GM13976 (cell line): ENCODE measurements at places on chromosomes 6 and 20.

DNA sequence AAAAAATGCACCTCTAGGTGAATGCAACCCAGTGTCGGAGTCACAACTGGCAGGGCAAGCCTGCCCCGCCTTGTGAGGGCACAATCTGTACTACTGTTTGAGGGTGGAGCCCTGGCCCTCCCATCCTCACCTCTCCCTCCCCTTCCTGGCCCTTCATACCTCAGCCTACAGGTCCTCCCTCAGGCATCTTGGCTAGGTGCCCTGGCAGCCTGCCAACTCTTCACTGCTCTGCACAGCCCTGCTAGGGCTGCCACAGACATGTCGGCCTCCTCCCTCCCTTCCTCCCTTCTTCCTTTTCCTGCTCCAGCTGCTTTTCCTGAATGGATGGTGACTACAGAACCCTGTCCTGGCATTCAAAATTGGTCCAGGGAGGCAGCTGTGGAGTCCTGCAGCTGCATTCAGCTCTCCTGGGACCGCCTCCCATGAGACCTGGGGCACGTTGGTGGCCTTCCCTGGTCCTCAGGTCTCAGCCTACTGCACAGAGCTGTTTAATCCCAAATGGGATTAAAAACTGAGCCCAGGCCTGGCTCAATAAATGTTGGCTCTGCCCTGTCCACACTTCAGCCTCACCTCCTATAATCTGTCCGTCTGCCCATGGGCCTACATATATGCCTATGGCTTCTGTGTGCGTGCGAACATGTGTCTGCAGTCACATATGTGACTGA lies 52.7 kb downstream of the CDH22 start:
- no peak for DNase-seq

DNA sequence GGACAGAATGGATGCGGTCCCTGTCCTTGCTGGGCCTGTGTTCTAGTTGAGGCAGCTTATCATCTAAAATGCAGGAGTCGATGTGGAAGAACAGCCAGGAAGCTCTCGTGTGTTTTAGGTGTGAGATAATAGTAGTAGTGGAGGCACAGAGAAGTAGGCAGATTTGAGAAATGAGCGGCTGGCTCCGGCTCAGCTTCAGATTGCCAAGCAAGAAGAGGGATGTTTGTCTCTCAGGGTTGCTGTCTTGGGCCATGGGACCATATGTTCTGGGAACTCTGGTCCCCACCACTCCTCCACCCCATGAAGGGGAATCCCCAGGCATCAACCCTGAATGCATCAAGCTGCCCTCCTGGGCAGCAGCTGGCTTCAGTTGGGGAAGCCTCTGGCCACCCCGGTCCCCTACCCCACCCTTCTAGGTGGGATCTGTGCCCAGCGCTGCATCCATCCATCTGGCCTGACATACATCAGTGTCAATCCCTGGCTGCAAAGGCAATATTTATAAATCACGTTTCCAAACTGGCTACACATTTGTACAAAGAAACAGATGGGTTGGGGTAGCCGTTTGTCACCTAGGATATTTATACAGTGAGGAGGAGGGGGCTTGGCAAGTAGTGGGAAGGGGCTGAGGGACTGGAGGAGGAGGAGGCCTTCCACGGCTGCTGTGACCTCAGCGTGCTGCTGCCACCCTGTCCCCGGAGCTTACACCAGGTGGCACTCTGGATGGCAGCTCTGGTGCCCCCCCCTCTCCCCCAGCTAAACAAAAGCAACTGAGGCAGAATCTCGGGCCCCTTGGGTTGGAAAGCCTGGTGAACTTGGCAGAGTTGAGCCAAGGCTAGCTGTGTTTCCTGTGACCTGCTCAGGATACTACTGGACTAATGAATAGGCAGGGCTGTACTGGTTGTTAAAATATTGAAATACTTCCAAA lies 64.4 kb downstream of the CD40 start:
- DNase-seq = no peak

- DNase-seq = no peak
Measured at GRCh38 chr20:30910937-30911725, 346.3 kb upstream of the DEFB115 start.

DNA sequence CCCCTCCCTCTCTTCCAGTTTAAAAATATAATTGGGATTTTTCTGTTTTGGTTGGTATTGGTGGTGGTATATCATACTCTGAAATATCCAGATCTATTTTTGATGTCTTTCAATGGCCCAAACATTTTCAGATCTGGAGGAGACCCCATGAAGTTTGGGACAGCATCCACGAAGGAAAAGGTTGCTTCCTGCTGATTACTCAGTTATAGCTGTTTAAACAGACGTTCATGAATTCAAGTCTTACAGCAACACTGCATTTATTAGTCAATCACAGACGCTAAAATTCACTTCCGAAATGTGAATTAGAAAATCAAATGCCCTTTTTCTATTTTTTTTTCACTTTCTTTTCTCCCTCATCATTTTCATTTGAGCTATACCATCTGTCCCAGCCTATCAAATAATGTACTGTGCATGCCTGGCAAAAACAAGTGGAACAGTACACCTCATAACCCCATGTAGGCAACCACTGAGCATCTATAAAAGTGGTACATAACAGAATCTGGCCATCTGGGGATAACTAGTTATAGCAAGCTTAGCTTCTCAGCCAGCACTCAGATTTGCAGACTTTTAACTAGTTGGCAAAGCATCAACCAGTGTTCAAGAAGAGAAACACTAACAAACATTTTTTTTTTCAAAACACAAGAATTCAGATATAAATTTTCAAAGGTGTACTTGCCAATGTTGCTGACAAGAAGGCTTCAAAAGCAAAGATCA lies 124.5 kb downstream of the HIVEP2 start:
- DNase-seq = no peak

DNA sequence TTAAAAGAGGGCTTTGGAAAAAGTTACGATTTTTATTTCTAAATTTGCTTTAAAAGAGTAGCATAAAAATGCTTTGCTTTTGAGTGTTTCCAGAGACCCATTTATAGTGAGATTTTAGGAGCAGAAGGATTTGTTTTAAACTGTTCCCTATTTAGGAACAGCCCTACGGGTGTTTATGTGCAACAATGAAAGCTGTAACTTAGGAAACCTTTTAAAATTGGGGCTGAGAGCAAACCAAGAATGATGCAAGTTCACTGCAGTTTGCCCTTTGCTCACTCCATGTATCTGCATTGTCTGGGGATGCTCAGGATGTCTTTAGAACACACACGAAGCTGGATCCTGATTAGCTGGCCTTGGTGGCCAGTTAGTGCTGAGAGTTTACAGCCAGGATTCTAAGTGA lies 40.9 kb downstream of the GHRH start:
- no peak for DNase-seq

DNA sequence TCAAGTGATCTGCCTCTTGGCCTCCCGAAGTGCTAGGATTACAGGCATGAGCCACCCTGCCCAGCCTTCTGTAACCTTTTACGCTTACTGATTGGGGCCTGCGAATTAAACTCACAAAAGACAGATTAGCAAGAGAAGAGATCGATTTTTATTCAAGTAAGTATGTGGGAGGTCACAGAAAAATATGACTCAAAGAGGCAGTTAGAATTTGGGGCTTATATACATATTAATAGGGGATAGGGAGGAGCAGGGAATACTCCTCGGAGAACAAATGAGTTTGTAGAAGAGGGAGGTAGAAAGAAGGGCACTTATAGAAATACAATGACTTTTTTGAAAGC lies 78.9 kb downstream of the CD24 start:
- DNase-seq = no peak

- no peak for DNase-seq
Measured at GRCh38 chr6:46850792-46851191, 57.6 kb downstream of the MEP1A start.

- DNase-seq = no peak
Measured at GRCh38 chr6:80380566-80380965, 274.1 kb downstream of the BCKDHB start.

- DNase-seq = no peak
Measured at GRCh38 chr6:70103798-70104197, 199.1 kb downstream of the COL9A1 start.

DNA sequence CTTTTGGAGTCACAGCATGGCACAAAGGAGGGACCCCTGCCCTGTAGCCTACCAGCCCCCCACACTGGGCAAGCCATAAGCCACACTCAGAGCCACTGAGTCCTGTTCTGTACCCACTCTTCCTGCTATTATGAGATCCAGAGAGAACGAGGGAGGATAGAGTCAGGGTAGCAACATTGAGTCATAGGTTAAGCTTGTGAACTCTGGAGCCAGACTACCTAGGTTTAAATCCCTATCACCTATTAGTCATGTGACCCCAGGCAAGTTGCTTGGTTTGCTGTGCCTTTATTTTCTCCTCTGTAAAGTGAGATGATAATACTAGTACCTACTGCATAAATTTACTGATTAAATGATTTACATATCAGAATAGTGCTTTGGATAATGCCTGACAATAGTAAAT lies 540 bp downstream of the CNBD2 start:
- DNase-seq = no peak

GRCh38 chr6:161409353-161409752 lies 135.5 kb upstream of the AGPAT4 start:
- DNase-seq = no peak
